Mesenchymal stem cell (in vitro differentiated cells and primary cell): ENCODE measurements at places on chromosomes 13 and 19.

- DNase-seq: no peak
These were observed 93.6 kb upstream of the ZNF507 start for GRCh38 chr19:32251634-32252332.

GRCh38 chr19:39252458-39252857, 3.8 kb upstream of the IFNL4 start:
- DNase-seq: no peak

DNA sequence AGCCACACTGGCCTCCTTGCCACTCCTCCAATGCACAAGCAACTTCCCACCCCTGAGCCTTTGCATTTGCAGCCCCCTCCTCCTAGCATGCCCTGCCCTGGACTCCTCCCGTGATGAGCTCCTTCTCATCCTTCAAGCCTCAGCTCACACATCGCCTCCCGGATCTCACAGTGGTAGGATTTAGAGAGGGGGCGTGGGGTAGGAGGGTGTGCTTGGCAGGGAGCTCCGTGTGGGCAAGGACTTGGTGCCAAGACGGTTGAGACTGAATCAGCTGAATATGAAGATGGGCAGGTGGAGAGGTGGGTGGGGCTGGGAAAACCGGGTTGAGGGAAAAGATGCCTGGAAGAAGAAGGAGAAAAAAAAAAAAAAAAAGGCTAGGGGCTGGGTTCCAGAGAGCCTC, 48.4 kb upstream of the ZNRF4 start:
- no peak for DNase-seq

GRCh38 chr19:38901683-38902082, 1.9 kb downstream of the NFKBIB start:
- DNase-seq: no peak

GRCh38 chr19:17183858-17184321, 31.3 kb upstream of the USE1 start:
- peak; percentile 42 for DNase-seq

DNA sequence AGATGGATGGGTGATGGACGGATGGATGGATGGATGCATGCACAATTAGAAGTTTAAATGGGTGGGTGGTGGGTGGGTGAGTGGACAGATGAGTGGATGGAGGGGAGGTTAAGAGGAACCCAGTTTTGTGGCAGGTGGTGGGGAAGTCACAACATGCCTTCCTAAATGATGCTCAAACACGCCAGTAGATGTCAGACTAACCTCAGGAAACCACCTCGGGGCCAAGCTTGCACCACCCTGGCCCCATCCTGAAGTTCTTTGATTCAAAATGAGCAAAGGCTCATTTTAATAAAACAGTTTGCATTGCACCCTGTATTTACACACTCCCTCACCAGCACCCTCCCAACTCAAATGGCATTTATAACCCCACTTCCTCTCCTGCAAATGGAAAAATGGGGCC, 91.4 kb upstream of the CACNA1A start:
- peak; percentile 66 for DNase-seq

DNA sequence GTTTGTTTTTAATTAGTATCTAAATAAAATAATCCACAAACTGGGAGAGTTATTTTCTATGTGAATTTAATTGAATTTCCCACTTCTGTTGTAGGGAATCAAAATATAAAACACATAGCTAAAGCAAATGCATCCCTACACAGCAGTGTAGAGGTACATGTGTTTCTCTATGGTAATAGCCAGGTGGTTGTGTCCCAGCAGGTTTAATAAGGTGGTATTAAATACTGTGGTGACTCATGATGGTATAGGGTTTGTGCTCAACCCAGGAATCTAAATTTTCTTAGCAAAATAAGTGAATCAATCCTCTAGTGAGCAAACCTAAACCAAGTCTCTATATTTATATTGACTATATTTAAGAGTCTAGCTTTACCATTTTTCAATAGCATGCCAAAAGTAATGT, 30.0 kb downstream of the PCDH9 start:
- no peak for DNase-seq
